HCT116 (cell line): ENCODE measurements at places on chromosomes 7 and 10. TPM values are rescaled to one million over a fixed set of nuclear protein-coding genes. Genes with fewer than 3 reads are reported as not detected.

Gene DDX50
- total RNA-seq = 25.6 TPM

Gene TAS2R5
- total RNA-seq = 1.7 TPM

Gene SERPINE1
- 12.8 TPM for total RNA-seq

Gene TMEM248
- 59.3 TPM for total RNA-seq

Gene NUTM2D
- total RNA-seq = 2.8 TPM

Gene MSMB
- not detected for total RNA-seq

Gene CCDC172
- total RNA-seq = not detected

Gene SAP25
- 4.4 TPM for total RNA-seq

Gene CLEC5A
- 0.32 TPM for total RNA-seq

Gene OTUD1
- 5.7 TPM for total RNA-seq

Gene CEP55
- 63.7 TPM for total RNA-seq

GRCh38 chr7:55570218-55570873 lies 2.0 kb downstream of the VOPP1 start:
- DNase-seq = no peak

GRCh38 chr7:117212969-117213877 lies 109.6 kb downstream of the WNT2 start:
- peak; percentile 51 for DNase-seq

DNA sequence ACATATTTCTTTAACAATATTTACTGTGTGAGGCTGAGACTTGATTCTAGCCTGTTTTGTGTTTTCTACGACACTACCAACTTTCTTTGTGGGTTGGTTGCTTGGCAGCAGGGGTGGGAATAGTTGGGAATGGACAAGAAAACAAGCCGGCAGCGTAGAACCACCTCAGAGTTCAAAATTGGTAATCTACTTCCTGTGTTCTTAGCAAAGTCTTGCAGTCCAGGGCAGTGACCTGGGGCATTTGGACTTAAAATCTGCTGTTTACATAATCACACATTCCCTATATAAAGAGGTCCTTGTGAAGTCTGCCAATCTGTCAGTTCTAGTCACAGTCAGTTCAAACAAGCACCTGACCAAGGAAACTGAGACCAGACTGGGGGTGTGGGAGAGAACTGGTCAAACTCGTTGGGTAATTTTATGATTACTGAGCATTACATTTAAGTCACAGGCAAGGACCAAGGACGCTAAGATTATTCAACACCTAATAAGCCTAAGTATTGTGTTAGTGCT lies 167.9 kb downstream of the CPEB3 start:
- DNase-seq = no peak

DNA sequence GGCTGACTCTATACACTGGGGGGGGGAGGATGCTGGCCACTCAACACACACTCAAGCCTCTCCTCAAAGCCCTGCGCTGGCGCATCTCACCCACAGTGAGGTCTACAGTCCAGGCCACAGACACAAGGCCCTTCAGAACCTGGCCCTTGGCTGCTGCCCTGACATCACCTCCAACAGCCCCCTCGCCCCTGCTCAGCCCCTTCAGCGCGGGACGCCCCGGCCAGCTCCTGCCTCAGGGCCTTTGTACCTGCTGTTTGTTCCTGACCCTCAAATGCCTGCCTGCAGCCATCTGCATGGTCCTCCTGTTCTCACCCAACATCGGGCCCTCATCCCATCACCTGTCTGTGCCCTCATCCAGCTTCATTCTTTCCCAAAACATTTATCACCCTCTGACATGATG lies 572.6 kb downstream of the DNAJB6 start:
- no peak for DNase-seq

DNA sequence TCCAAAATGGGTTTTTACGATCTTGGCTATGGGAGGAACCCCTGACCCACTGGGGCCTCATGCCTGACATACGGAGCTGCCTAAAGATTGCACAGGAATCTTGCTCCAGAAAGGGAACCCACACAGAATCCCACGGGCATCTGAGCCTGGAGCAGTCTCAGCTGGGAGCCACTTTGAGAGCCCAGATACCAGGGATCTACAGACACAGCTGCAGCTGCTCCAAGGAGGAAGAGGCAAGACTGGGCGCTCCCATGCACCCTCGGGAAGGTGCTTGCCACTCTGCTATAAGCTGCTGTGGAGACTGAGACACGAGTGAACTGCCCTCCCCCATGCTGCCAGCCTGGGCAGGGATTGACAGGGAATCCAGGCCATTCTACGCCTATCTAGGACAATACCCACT lies 202.5 kb downstream of the REEP3 start:
- DNase-seq = no peak

- no peak for DNase-seq
Observed at GRCh38 chr10:12107781-12108180, 21.7 kb upstream of the SEC61A2 start.

GRCh38 chr10:70656489-70656888 lies 15.8 kb upstream of the ADAMTS14 start:
- no peak for DNase-seq

GRCh38 chr7:63900394-63901203 lies 98.0 kb upstream of the ZNF722 start:
- DNase-seq = no peak

DNA sequence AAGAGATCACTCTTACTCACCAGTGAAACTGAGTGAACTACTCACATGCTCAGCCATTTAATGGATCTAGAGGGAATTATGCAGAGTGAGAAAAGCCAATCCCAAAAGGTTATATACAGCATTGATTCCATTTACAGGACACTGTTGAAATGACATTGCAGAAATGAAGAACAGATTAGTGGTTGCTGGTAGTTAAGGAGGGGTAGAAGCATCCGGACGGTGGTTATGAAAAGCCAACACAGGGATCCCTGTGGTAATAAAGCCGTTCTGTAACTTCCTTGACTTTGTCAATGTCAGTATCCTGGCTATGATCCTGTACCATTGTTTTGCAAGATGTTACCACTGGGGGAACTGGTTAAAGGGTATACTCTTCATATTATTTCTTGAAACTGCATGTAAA lies 253.4 kb downstream of the USP6NL start:
- no peak for DNase-seq

DNA sequence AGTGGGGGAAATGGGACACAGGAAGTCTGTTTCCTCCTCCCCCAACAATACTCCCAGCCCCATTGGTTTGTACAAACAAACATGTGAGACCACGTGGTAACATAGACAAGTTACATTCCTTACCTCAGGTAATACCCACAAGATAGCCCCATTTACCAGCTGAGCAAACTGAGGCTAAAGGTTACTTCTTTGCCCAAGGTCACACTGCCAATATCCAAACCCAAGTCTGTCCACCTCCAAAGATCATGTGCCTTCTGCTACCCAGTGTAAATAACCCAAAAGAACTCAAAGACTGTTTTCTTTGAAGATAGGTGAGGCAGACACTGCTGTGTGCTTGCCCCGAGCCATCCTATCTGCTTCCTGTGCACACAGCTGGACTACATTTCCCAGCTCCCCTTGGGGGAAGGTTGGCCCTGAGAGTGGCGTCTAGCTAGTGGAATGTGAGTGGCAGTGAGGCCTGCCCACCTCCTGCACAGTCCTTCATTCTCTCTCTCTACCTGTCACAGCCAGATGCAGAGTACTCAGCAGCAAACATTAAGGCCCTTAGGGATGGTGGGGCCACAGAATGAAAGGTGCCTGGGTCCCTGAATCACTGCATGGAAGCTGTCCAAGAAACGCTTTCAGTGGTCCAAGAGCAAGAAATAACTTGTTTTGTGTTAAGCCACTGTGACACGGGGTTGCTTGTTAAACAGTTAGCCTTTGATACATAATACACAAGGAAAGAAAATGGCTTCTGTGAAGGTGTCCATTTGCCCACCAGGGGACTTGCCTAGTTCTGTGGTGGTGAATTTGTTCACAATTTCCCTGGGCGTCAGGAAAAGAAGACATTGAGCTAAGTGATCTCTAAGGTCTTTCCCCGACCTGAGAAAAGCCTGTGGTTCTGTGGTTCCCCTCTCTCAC lies 257.7 kb upstream of the NFE2L3 start:
- peak; percentile 61 for DNase-seq

DNA sequence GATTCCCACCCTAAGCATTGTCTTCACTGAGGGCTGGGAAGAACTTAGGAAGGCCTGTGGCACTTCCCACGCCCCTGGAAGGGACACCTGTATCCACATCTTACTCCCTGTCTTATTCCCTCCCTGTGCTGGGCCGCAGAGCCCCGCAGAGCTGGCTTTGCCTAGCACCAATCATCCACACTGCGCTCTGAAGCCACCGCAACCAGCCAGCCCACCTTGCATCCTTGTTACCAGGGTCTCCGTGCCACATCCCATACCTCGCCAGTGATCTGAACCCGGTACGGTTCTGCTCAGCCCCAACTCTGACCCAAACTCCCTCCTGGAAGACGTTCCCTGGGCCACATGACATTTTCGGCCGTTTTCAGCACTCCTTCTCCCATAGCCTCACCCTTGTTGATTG lies 101.4 kb upstream of the PITRM1 start:
- no peak for DNase-seq

GRCh38 chr7:94634502-94634901 lies 21.4 kb downstream of the SGCE start:
- DNase-seq = no peak

- DNase-seq = peak; percentile 46
Observed at GRCh38 chr7:126608339-126608776, 644.4 kb downstream of the GRM8 start.

DNA sequence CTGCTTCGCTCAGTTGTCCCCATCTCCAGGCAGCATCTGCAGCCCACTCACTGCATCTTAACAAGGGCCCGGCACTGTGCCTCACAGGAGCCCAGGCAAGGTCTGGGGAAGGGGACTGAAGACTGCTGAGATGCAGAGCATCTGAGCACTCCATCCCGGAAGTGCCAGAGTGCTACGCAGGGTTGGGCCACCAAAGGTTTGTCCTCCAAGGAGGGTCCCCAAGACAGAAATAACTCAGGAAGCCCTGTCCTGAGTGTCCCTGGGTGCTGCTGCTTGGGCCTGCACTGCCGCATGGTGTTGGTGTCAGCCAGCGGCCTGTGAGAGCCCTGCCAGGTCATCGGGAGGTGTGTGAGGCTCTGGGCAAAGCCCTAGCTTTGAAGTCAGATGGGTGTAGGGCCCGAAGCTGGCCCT lies 288.2 kb upstream of the ZMIZ1 start:
- DNase-seq = no peak

GRCh38 chr7:29331163-29331562 lies 136.6 kb downstream of the CHN2 start:
- no peak for DNase-seq

GRCh38 chr10:96025566-96025965 lies 17.8 kb upstream of the CCNJ start:
- peak; percentile 34 for DNase-seq

DNA sequence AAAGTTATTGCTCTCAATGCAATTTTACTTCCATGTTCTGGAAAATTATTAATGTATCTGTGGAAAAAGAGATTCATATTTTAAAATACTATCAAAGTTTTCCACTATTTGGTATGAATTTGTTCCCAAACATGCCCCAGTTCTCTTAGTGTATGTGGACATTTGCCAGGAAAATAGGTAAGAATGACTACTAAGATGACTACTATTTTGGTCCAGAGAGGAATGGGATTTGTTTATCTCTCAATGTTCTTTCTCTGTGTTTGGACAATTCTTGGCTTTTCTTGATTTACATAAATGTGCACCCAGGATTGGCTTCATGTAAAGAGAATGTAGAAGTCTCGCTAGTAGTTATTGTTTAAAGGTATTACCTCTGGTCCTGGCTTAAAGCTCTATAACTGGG lies 60.3 kb upstream of the POT1 start:
- no peak for DNase-seq

GRCh38 chr7:35571611-35572240 lies 123.2 kb downstream of the HERPUD2 start:
- DNase-seq = no peak

DNA sequence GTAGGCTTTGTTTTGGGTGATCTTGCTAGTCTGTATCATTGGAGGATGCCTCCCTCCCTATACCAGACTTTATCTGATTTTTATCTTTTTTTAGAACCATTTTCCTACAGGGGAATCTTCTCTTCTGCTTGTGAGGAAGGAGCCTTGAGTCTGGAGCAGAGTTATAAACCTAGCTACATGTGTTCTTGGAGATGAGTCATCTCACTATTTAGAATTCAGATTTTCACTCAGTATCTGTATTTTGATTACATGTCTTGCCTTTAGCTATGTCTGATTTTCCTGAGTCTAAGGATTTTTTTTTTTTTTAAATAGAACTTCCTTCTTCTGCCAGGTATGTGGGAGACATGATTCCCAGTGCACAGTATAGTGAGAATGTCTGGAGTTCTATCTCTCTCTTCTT lies 211.6 kb upstream of the MBL2 start:
- no peak for DNase-seq

- DNase-seq = no peak
Observed at GRCh38 chr7:122638459-122638858, 60.5 kb downstream of the RNF133 start.

- no peak for DNase-seq
Observed at GRCh38 chr7:132501956-132502355, 74.3 kb downstream of the PLXNA4 start.

GRCh38 chr10:75191821-75192568 lies 18.6 kb upstream of the VDAC2 start:
- no peak for DNase-seq

- DNase-seq = no peak
Observed at GRCh38 chr10:33819206-33819605, 484.7 kb upstream of the NRP1 start.

DNA sequence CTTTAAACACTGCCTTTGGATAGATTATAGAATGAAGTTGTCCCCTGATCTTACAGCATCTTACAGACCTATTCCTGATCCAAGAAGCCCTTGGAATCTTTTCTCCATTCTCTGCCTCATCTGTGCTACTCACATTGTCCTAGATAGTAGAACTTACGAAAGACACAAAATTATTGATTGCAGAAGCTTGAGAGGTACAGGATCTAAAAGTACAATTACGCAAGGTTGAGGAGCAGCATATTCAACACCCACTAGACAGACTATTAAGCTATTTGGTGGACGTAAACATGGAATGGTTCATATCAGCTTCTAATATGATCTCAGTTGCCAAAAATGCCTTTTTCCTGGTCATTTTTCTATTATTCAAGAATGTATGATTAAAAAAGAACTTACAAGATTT lies 90.5 kb upstream of the SEM1 start:
- no peak for DNase-seq

GRCh38 chr7:28028471-28028870 lies 152.1 kb downstream of the JAZF1 start:
- DNase-seq = no peak

GRCh38 chr10:131193923-131194322 lies 117.6 kb downstream of the TCERG1L start:
- no peak for DNase-seq

DNA sequence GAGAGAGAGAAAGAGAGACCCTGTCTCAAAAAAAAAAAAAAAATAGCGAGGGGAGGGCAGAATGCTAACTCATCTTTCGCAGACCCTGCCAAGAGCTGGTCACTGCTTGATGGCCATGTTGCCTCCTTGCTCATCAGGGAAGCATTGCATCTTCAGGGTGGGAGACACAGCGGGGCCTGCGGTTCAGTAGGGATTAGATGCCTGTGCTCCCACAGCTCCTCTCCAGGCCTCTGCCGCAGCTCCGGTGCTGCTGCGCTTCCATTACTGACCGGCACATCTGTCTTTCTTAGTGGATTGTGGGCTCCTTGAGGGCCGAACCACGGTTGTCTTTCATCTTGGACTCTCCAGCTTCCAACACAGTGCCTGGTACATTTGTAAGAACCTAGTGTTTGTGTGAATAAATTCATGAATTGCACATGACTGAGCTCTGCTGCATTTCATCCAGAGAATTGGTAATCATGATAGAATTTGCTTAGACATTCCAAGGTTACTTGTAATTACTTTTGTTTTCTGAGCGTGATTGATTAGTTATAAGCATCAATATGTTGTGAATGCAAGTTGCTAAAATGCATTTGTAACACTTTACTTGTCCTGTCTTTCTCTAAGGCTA lies 16.8 kb downstream of the HK1 start:
- no peak for DNase-seq

- DNase-seq = peak; percentile 28
Observed at GRCh38 chr7:90455163-90456030, 14.0 kb upstream of the PTTG1IP2 start.
